ENCODE measurements at places on chromosomes 5 and 9.

GRCh38 chr5:129963359-129963758, 59.1 kb downstream of the CHSY3 start:
- DNase-seq: no peak

DNA sequence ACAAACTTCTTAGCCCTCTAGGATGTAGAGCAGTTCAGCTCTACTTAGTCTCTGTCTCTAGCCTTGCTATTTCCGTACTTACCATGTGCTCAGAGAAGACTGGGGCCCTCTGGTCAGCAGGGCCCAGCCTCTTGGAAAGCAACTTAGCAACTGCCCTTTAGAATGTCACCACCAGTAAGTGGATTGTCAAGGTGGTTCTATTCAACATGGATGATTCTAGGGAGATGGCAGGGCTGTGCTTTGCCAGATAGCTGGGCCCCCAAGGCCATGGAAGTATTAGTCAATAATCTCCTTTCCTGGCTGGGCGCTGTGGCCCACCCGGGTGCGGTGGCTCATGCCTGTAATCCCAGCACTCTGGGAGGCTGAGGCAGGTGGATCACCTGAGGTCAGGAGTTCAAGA, 177.6 kb upstream of the MVB12B start:
- no peak for DNase-seq

DNA sequence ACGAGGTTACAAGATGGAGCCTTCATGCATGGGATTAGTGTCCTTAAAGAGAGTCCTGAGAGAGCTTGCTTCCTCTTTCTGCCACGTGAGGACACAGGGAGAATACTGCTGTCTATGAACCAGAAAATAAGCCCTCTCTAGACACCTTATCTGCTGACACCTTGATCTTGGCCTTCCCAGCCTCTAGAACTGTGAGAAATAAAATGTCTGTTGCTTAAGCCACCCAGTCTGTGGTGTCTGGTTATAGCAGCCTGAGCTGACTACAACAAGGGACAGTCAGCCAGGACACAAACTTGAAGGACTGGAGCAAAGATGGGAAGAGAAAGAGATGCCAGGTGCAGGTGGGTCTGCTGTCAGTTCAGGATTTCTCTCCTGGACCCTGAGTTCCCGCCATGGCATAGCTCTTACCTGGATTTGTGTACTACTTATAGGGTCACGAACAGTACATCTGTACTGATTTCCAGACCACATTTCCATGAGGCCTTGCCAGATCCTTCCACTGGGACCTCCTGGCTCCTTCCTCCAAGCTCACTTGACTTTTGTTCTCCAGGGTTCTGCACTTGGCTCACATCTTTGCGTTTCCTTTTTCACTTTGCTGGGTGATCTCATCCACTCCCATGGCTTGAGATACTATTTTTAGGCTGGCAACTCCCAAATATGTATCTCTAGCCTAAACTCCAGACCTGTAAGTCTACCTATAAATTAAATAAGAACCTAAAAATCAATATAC, 44.9 kb upstream of the LIFR start:
- DNase-seq: no peak

GRCh38 chr5:68403301-68403700, 187.7 kb downstream of the PIK3R1 start:
- DNase-seq: no peak

DNA sequence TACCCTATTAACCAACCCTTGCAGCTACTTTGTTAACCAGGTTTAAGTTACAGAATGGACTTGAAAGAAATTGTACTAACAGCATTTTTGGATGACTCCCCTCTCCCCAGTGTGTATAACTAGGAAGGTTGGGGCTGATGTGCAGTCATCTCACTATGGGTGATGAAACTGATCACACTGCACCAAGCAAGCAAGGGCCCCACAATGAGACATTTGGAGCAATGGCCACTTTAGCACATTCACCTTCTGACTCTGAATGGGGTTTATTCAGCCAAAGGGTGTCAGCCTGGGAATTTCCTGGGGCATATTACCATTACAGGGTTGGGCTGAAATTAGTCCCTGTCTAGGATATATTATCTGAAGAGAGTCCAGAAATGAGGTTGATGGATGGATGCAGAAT, 18.7 kb upstream of the CYFIP2 start:
- no peak for DNase-seq

Measured in stimulated activated CD8-positive, alpha-beta memory T cell treated with anti-CD3 and anti-CD28 coated beads, Interleukin-7, amount 100 ng/mL, for 48 hours (primary cell).